Activated B cell treated with CpG ODN at 0.5 μM for 24 hours (primary cell): ENCODE measurements at places on chromosomes 4 and X. TPM values are rescaled to one million over a fixed set of nuclear protein-coding genes. Genes with fewer than 3 reads are reported as not detected.

- no peaks in the 10 kb centered on the region for H3K36me3 ChIP-seq
- no peaks in the 10 kb centered on the region for H3K4me1 ChIP-seq
- no peak for DNase-seq
- H3K27me3 ChIP-seq: no peaks in the 10 kb centered on the region
These were observed 83.6 kb upstream of the PTCHD1 start for GRCh38 chrX:23251043-23251442.

DNA sequence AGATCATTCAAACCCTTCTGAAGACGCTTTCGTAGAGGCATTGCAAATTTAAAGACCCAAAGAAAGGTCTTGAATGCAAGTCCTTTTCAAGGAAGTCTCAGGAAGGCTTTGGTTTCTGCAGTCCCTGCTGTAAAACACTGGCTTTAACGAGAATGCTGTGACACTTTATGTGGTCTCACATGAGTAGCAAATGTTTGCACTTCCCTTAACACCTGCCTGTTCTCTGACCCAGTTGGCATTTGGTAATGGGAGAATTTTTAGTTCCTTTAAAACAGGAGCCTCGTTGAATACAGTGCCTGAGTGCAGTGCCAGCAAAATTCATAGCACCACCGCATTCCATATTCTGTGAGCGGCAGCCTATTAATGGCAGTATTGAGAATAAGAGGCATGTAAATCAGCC is 330.5 kb upstream of the PRKX start:
- no peak overlapping the region for H3K4me3 ChIP-seq
- H3K27me3 ChIP-seq: no peaks in the 10 kb centered on the region
- H3K27ac ChIP-seq: no peak overlapping the region
- DNase-seq: no peak
- no peaks in the 10 kb centered on the region for H3K4me1 ChIP-seq
- H3K36me3 ChIP-seq: no peaks in the 10 kb centered on the region

DNA sequence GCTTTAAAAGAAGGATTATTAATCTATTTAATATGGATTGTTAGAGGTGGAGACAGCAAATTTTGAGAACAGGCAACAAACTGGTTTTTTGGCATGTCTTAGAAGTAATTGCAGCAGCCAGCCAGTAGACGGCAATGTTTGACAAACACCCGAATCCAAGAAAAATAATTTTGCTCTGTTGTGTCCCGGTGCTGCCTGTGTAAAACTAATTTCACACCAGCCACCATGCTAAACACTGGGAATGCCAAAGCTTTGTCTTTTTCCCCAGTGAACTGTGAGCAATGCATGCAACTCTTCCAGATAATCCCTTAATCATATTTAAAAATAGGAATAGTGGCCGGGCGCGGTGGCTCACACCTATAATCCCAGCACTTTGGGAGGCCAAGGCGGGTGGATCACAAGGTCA is 25.9 kb downstream of the SMIM31 start:
- no peak overlapping the region for H3K27ac ChIP-seq
- H3K4me1 ChIP-seq: no peaks in the 10 kb centered on the region
- H3K27me3 ChIP-seq: no peaks in the 10 kb centered on the region
- H3K36me3 ChIP-seq: no peaks in the 10 kb centered on the region

DNA sequence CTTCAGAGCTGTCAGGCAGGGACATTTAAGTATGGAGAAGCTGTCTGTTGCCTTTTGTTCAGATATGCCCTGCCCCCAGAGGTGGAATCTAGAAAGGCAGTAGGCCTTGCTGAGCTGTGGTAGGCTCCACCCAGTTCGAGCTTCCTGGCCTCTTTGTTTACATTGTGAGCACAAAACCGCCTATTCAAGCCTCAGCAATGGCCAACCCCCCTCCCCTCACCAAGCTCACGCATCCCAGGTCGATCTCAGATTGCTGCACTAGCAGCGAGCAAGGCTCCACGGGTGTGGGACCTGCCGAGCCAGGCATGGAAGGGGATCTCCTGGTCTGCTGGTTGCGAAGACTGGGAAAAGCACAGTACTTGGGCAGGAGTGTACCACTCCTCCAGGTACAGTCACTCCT is 59.3 kb downstream of the ZNF674 start:
- H3K36me3 ChIP-seq: peaks cover 59% of the 10 kb centered on the region
- H3K27me3 ChIP-seq: no peaks in the 10 kb centered on the region
- no peak for DNase-seq
- no peak overlapping the region for H3K27ac ChIP-seq
- H3K4me1 ChIP-seq: no peaks in the 10 kb centered on the region

DNA sequence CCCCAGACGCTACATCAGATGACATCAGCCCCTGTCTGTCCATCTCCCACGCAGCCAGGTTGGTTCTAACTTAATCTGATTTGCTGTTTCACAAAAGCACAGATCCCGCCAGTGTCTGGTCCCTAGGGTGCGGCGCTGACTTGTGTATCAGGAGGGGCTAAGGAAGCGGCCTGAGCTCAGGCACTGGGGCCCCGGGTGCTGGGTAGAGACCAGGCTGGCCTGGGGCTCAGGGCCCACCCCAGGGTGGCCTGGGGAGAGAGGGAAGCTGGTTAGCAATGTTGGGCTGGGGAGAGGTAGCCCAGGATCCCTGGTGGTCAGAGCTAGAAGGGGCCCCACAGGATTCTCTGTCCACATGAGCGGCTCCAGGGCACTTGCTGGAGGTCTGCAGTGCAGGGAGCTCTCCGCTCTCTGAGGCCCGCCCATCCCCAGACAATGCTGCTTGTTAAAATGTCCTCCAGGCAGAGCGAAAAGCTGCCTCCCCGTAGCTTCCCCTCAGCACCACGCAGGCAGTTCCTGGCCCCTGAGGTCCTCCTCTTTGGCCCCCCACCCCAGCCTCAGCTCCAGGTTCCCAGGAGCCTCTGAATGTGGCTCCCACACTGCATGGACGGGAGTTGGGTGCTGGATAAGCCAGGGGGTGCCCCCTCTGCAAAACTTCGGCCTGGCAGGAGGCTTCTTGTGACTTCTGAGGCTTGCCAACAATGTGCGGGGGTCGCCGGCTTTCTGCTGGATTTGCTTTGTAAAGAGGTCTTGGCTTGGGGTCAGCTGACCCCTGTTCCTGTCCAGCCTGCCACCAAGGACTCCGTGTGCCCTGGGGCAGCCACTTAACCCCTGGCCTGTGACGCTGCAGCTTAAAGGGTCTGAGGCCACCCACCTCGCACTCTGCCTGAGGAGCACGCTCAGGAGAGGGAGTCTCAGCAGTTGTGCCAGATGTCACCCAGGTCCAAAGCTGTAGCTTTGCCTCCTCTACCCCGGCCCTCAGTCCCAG is 112.9 kb downstream of the CPZ start:
- DNase-seq: no peak
- no peaks in the 10 kb centered on the region for H3K36me3 ChIP-seq
- no peak overlapping the region for H3K4me3 ChIP-seq
- H3K4me1 ChIP-seq: no peaks in the 10 kb centered on the region
- no peaks in the 10 kb centered on the region for H3K27me3 ChIP-seq

- no peak overlapping the region for H3K4me3 ChIP-seq
- H3K4me1 ChIP-seq: peaks cover 55% of the 10 kb centered on the region
- peaks cover 7% of the 10 kb centered on the region for H3K36me3 ChIP-seq
- H3K27ac ChIP-seq: no peak overlapping the region
These were observed 93.9 kb downstream of the SH3KBP1 start for GRCh38 chrX:19793471-19793870.

GRCh38 chr4:68337004-68337403 is 12.9 kb downstream of the YTHDC1 start:
- DNase-seq: no peak
- no peak overlapping the region for H3K27ac ChIP-seq
- H3K27me3 ChIP-seq: no peaks in the 10 kb centered on the region
- peaks cover 56% of the 10 kb centered on the region for H3K36me3 ChIP-seq

GRCh38 chrX:133608406-133608805 is 193.1 kb upstream of the GPC4 start:
- H3K36me3 ChIP-seq: no peaks in the 10 kb centered on the region
- no peak overlapping the region for H3K27ac ChIP-seq
- DNase-seq: no peak
- no peaks in the 10 kb centered on the region for H3K27me3 ChIP-seq
- no peak overlapping the region for H3K4me3 ChIP-seq

- no peaks in the 10 kb centered on the region for H3K36me3 ChIP-seq
- no peak overlapping the region for H3K4me3 ChIP-seq
- no peak for DNase-seq
- no peaks in the 10 kb centered on the region for H3K27me3 ChIP-seq
These were observed 45.6 kb downstream of the FHL1 start for GRCh38 chrX:136192839-136193414.

Gene RAB39B
- 7.9 and 8.1 TPM in 2 replicates for total RNA-seq

Gene EREG
- total RNA-seq: not detected in 2 replicates
